ENCODE measurements at places on chromosomes 5 and 9.

GRCh38 chr9:36997414-36997813 is 36.7 kb downstream of the PAX5 start:
- no peak for DNase-seq

GRCh38 chr9:19998823-19999455 is 210.1 kb upstream of the SLC24A2 start:
- DNase-seq = no peak

- DNase-seq = no peak
Observed at GRCh38 chr5:160054047-160054446, 45.1 kb downstream of the TTC1 start.

GRCh38 chr5:41176952-41177351 is 36.4 kb downstream of the C6 start:
- no peak for DNase-seq

- peak; percentile 79 for DNase-seq
Observed at GRCh38 chr9:19456996-19457692, 48.3 kb downstream of the ACER2 start.

- no peak for DNase-seq
Observed at GRCh38 chr5:149456597-149457392, 77.7 kb upstream of the IL17B start.

All from NCI-H1694 treated with DMSO at 0.1 percent for 48 hours (cell line).